ENCODE measurements at places on chromosomes 16 and 17. TPM values are rescaled to one million over a fixed set of nuclear protein-coding genes. Genes with fewer than 3 reads are reported as not detected.

GRCh38 chr16:23584186-23585076 is 11.7 kb downstream of the NDUFAB1 start:
- DNase-seq = peak; percentile 39

The HNF1B gene
- total RNA-seq = not detected

The LDAF1 gene
- total RNA-seq = 41.9 TPM

DNA sequence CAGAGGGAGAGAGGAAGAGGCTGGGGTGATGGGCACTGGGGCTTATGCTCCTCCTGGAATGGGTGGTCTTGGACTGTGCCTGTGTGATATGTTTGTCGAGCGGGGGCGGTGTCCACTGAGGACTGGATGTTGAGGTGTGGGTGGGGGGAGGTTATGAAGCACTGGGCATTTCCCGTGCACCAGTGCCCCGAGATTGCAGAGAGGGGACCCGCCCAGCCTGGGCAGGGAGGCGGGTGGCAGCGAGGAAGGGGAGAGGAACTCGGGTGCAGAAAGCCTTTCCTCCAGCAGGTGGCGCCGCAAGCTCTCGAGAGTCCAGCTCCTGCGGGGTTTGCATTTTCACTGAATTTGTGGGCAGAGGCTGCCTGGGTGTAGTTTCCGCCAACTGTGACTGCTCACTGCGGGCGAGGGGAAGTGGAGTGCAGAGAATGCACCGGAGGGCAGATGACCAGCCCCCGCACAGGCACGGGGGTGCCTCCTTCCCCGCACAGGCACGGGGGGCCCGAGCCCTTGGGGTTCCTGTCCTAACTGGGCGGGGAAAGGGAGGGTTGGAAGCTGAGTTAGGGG is 190.6 kb downstream of the SEC14L1 start:
- DNase-seq = peak; percentile 89

The MYH2 gene
- total RNA-seq = not detected

DNA sequence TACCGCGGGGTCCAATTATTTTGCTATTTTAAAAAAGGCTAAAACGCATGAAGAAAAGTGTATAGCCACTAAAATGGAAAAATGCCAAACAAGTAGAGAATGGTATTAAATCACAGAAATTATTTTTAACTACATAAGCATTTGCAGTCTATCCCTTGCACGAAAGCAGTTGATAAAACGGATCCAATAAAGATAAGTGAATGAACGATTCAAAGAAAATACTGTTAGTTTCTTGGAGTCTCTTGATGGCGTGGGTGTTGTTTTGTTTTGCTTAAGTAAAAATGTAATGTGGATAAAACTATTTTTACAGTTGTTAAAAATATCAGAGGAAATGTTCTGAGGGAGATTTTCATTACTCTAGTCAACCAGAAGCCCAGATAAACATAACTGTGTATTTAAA is 9.3 kb downstream of the HS3ST3A1 start:
- peak; percentile 89 for DNase-seq

DNA sequence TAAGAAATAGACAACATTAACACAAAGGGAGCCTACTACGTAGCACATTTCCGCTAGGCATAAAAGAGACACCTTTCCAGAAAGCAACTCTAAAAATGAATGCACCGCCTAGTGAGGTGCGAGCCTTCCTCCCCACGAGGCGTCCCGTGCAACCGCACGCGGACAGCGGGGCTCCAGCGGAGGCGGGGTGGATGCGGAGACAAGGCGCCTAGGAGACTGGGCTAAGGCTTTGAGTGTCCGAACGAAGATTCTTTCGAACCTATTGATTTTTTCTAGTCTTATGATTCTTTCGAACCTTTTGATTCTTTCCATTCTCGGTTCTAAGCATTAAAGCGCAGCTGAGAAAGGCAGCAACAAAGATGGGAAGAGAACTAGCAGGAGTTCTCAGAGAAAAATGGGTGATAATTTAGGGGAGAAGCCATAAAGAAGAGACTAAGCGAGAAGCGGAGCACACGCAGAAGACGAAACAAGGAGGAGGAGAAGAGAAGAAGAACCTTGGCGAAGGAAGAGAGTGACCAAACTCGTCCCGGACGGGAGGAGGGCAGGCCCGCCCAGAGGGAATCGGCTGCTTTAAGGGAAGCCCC is 394 bp upstream of the CPD start:
- DNase-seq = no peak

The TMEM235 gene
- not detected for total RNA-seq

The CDH8 gene
- not detected for total RNA-seq

The VPS4A gene
- total RNA-seq = 34.1 TPM

All from fibroblast of villous mesenchyme (primary cell).